ENCODE measurements at places on chromosomes 1 and 21.

DNA sequence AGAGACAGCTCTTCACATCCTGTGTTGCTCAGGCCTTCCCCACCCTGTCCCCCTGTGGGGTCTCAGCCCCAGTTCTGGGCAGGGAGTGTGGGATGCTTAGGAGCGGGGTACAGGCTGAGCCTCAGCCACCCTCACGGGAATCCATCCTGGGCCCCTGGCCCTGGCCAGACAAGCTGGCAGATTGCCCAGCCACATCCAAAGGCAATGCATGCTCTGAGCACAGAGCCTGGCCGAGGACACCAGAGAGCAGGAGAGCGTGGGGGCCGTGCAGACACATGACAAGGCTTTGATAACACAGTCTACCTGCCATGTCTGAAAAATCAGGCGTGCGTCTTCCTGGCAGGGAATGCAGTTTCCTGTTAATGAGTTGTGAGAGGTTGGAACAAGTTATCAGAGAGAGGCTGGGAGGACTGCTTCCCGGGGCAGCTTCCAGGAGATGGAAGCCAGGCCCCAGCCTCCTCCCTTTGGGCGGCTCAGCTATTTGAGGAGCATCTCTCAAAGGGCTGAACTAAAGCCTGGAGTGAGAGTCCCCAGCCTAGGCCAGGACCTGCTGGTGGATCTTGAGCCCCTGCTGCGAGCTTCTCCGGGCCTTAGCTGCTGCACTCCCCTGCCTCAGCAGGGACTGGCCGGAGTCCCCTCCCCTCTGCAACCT lies 72.2 kb upstream of the SELENON start:
- DNase-seq: no peak

- DNase-seq: no peak
Observed at GRCh38 chr21:40640266-40640789, 206.6 kb downstream of the DSCAM start.

DNA sequence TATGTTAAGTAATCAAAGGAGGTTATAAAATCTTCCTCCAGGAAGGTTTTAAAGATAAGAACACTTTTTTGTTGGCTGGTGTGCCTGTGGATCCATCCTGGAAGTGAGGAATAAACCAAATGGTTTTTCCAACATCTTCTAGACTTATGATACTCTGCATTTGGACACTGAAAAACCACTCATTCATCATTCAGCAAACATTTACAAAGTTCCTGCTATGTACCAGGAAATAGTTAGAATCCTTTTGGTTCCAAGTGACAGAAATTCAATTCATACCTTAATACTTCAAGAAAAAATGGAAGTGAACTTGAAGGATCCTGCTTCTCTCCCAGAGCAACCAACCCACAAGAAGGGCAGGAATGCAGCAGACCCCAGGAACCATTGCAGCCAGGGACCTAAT lies 39.6 kb upstream of the PIGC start:
- DNase-seq: no peak

GRCh38 chr1:78038491-78038939 lies 7.3 kb upstream of the GIPC2 start:
- DNase-seq: no peak

- DNase-seq: peak; percentile 64
Observed at GRCh38 chr1:109499661-109500536, 6.0 kb downstream of the CYB561D1 start.

- DNase-seq: no peak
Observed at GRCh38 chr1:19205845-19206244, 4.2 kb downstream of the UBR4 start.

- DNase-seq: no peak
Observed at GRCh38 chr1:19894218-19894617, 12.0 kb downstream of the OTUD3 start.

DNA sequence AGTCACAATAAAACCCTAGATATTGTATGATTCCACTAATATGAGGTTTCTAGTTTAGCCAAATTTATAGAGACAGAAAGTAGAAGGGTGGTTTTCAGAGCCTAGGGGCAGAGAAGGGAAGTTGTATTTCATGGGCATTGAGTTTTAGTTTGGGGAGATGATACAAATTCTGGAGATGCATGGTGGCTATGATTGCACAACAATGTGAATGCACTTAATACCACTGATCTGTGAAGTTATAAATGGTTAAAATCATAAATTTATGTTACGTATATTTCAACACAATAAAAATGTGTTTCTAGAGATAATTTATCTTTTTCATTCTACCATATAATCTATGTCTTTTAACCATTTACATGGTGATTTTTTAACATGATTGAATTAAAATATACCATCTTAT lies 779.3 kb upstream of the BRINP3 start:
- DNase-seq: no peak

GRCh38 chr1:228184152-228184551 lies 18.5 kb downstream of the IBA57 start:
- no peak for DNase-seq

GRCh38 chr1:202648605-202649226 lies 61.5 kb downstream of the SYT2 start:
- no peak for DNase-seq

DNA sequence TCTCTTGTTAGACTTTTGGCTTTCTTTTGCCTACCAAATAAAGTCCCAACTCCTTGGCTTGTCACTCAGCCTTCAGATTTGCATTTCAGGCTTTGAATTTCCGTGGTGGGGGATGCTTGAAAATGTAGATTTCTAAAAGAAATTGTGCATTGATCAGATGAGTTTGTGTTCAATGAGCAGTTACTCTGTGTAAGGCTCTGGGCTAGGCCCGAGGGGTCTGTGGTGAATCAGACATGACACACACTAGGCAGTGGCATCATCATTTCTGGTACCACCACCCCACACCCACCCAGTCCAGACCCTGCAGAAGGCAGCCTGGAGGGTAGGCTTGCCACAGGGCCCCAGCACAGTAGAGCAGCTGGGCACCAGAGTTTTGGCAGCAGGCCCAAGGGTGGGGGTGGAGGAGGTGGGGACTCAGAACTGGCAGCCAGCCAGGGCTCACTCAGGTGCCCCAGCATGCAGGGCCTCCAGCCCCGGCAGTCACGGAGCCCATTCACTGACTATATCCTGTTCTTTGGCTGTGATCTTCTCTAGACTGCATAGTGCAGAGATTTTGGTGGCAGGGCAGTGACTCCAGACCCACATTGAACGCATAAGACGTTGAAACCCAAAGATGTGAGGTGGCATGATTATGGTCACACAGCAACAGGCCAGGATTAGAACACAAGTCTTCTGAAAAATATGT lies 97.2 kb upstream of the ARTN start:
- peak; percentile 50 for DNase-seq

DNA sequence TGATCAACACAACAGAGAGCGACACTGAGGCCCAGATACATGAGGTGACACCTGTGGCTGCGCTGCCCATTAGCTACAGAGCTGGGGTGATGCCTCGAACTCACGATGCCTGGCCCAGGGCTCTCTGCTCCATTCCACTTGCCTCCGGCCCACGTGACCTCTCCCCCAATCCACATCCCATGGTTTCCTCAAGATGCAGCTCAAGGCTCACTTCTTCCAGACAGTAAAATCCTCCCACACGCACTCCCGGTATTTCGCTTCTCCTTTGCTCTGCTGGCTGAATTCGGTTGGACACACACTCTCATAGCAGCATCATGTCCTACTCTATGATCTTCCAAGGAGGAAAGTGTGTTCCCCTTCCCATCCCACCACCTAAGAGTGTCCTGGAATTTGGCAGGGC lies 672.5 kb downstream of the KIF26B start:
- DNase-seq: no peak

GRCh38 chr21:25691976-25692375 lies 42.7 kb downstream of the ATP5PF start:
- DNase-seq: no peak

DNA sequence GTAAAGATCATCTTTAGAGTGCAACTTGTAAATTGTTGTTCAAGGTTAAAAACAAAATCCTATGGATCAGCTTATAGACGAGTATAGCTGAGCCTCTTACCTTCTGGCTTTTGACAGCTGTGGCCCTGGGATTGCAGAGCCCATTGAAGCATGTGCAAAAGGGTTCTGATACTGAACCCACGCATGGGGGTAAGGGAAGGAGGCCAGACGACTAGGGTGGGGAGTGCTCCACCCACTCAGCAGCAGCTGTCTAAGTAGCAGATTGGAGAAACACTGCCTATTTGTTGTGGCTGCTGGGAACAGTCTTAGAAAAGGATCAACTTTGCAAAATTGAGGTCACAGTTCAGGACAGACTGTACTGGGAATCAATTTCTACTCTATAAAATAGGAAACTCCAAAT lies 16.1 kb downstream of the CD101 start:
- DNase-seq: no peak

- DNase-seq: no peak
Observed at GRCh38 chr1:16231331-16232315, 5.4 kb downstream of the CPLANE2 start.

GRCh38 chr1:78432016-78432415 lies 58.8 kb upstream of the PTGFR start:
- no peak for DNase-seq
